ENCODE measurements at places on chromosomes 5 and 9.

DNA sequence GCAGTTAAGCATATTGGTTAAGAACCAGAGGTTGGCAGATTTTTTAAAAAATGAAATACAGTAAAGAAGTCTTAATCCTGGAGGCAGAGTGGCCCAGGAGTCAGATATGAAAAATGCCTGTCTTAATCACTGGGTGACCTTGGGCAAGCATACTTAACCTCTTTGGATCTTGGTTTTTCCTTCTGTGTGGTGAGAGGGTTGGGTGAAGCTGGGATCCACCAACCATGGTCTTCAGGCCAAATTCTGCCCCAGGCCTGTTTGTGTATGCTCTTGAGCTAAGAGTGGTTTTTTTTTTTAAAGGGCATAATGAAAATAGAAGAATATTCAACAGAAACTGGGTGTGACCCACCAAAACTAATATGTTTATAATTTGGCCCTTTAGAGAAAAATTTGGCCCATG is 20.0 kb upstream of the TEX48 start:
- DNase-seq: no peak

- peak; percentile 18 for DNase-seq
Observed at GRCh38 chr5:74767579-74767913, 497 bp downstream of the NSA2 start.

- DNase-seq: no peak
Observed at GRCh38 chr5:82766206-82766605, 311.0 kb downstream of the TMEM167A start.

GRCh38 chr5:127944125-127944524 is 139.4 kb upstream of the SLC12A2 start:
- DNase-seq: no peak

DNA sequence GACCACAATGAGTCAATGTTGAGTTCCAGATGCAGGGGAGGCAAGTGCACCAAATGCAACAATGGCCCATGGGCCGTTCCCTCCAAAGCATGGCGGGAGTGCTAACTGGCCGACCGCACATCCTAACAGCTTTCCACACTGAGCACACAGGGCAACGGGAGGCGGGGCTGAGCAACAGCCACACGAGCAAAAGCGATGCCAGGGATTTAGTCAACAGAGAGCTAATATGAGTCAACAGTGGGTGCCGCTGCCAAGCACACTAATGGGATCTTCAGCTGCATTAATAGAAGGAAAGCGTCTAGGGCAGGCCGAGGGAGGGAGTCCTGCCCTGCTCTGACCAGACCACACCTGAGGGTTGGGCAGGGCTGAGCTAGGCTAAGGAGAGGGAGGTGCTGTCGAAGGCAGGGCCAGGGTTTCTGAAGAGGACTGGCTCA is 4.6 kb downstream of the EPB41L4B start:
- DNase-seq: no peak

GRCh38 chr9:115349542-115349941 is 231.6 kb upstream of the TNC start:
- DNase-seq: no peak

DNA sequence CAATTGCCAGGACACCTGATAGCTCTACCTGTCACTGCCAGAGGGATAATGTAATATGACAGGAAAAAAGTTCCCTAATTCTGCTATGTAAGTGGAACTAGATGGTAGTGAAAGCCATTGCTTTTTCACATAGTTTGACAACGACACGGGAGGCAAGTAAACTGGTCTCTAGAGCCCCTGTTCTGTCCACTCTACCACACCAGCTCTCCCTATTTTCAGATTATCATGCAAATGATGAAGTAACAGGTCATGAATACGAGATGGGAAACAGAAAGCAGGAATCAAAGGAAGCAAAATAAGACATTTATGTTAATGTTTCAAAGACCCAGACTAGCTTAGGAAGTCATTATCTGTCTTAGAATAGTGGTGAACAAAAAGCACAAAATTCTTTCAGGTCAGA is 56.2 kb downstream of the TAF11L14 start:
- DNase-seq: no peak

- DNase-seq: no peak
Observed at GRCh38 chr9:4116723-4117460, 183.0 kb downstream of the GLIS3 start.

- DNase-seq: no peak
Observed at GRCh38 chr5:99814321-99815063, 720.7 kb upstream of the FAM174A start.

GRCh38 chr5:423626-424261 is 19.2 kb upstream of the EXOC3 start:
- no peak for DNase-seq

DNA sequence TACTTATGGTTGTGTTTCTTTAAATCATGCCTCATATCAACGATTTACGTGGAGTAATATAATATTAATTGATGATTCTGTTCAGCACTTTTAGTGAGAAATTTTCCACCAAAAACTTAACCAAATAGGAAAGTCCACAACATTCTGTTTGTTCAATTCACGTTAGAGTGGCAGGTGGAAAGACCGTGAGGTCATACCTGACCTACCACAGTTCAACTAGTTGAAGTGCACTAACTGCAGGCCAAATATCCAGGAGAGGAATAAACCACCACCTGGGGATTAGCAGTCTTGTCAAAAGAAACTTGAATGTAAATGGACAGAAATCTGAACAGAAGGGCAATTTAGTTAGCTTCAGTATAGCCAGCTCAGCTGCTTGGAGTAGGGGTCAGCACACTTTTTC is 577.7 kb downstream of the KIF4B start:
- DNase-seq: no peak

- no peak for DNase-seq
Observed at GRCh38 chr9:5671711-5672353, 42.9 kb downstream of the RIC1 start.

DNA sequence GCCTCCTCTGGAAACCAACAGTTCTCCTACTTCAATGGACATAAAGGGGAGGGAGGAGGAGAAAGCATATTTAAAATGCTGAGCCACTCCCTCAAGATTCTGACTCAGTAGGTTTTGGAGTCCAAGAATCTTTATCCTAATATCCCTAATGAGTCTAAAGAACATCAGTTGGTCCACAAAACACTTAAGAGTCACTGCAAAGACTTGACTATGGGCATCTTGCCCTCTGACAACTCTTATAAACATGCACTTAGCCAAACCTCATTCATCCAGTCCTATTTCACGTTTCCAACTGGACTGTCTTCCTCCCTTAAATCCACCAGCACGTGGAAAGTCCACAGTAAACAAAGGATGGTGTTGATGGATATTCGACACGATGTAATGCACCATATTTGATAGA is 172.5 kb downstream of the FAM114A2 start:
- no peak for DNase-seq

All from activated T-cell treated with anti-CD3 and anti-CD28 coated beads for 4 hours (primary cell).